ENCODE measurements at places on chromosomes 2 and 18.

- DNase-seq = no peak
Measured at GRCh38 chr2:49186050-49186648, 31.8 kb upstream of the FSHR start.

GRCh38 chr18:6951336-6952090 is 166.1 kb downstream of the LAMA1 start:
- DNase-seq = no peak

GRCh38 chr2:208122248-208122647 is 2.1 kb downstream of the CRYGD start:
- DNase-seq = no peak

DNA sequence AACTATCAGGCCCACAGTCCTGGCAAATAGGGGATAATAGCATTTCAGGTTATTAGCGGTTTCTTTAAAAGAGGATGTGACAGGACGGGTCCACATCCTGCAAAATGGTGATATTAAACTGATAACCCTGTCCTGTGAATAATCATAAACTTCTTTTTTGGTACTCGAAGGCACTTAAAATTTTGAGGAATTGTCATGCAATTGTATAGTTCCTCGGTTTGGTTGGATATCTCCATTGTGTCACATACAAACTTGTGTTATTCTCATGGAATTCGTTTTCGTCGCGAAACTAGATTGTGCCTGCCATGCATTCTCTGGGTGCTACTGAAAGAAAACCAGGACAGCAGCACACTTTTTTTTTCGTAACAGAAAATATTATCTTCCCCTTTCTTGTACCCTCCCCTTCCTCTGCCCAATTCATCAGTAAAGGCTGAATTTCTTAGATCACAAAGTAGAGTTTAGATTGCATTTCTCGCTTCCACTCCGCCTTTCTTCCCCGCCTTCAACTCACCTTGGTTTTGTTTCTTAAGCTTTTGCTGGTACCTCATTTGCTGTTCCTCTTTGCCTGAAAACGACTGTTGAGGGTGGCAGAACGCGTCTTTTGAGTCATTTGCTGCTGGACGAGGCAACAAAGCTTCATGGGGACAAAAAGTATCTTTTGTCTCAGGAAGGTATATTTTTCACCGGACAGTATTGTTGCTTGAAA is 1.3 kb downstream of the CERS6 start:
- peak; percentile 14 for DNase-seq

- DNase-seq = no peak
Measured at GRCh38 chr2:241180495-241180894, 8.0 kb upstream of the ANO7 start.

DNA sequence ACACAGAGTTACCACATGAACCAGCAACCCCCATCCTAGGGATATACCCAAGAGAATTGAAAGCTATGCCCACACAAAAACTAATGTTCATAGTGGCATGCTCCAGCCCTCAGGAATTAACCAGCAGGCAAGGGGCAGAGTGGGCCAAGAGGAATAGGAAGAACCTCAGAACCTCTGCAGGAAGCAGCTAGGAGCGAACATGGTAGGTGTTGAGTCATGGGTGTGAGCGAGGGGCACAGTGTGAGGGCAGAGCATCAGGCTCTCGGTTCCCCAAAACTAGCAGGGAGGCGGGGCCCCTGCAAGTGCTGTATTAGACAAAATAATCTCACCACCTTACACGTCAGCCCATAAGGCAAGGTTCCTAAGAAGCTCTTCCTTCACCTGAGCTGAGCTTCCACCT is 5.6 kb upstream of the RUFY4 start:
- DNase-seq = no peak

- peak; percentile 8 for DNase-seq
Measured at GRCh38 chr2:176553685-176554100, 284.5 kb downstream of the MTX2 start.

DNA sequence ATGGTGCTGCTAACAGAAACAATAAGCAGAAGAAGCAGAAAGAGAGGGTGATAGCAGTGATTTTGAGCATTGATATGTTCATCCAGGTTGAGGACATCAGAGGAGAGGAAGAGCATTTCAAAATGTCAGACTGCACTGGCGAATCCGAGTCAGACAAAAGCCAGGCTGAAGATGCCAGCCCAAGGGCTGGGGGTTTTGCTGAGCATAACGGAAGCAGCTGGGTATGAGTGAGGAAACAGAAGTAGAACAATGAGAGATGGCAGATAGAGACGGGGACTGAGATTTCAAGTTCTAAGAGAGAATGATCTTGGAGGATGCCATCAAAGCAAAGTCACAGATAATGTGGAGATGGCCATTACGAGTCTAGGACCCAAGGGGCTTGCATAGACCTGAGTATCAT is 151.2 kb downstream of the RNF144A start:
- no peak for DNase-seq

- no peak for DNase-seq
Measured at GRCh38 chr2:217086038-217086522, 226.2 kb upstream of the TNP1 start.

DNA sequence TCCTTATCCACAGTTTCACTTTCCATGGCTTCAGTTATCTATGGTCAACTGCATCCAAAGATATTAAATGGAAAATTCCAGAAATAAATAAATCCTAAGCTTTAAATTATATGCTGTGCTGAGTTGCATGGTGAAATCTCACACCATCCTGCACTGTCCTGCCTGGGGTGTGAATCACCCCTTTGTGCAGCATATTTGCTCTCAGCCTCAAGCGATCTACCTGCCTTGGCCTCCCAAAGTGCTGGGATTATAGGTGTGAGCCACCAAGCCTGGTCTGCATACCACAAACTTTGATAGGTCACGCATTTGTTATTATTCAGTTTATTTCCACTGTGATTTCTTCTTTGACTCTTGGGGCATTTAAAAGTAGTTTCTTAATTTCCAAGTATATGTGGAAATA is 117.2 kb downstream of the SPIRE1 start:
- DNase-seq = no peak

DNA sequence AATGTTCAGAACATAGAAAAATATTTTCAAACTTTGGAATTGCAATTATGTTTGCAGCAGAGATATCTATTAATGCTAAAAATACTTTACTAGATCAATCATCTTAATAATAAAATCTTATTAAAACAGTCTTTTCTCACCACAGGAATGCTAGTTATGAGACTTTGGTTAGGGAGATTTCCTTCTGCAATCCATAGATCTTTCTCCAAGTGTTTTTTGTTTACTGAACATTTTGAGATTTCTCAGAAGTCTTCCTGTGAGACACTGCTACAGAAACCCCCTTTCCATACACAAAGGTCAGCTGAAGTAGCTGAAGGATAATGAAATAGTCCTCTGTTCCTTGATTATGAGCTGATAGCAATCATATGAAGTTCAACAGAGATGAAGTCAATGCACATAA is 59.4 kb upstream of the RAPH1 start:
- no peak for DNase-seq

- DNase-seq = no peak
Measured at GRCh38 chr2:85522090-85522647, 16.8 kb upstream of the MAT2A start.

GRCh38 chr18:76493213-76494161 is 1.6 kb downstream of the ZNF516 start:
- DNase-seq = no peak

- no peak for DNase-seq
Measured at GRCh38 chr2:235131334-235132305, 179.8 kb downstream of the SH3BP4 start.

GRCh38 chr2:158755310-158756087 is 39.6 kb upstream of the DAPL1 start:
- DNase-seq = no peak

GRCh38 chr2:95058466-95058988 is 33.0 kb downstream of the MAL start:
- DNase-seq = no peak

- DNase-seq = no peak
Measured at GRCh38 chr2:46717344-46718121, 198.1 kb downstream of the MCFD2 start.

GRCh38 chr2:126781206-126781605 is 117.5 kb upstream of the TEX51 start:
- DNase-seq = no peak

GRCh38 chr2:219522111-219523030 is 8.1 kb downstream of the ASIC4 start:
- DNase-seq = no peak

GRCh38 chr2:51758081-51758480 is 726.1 kb upstream of the NRXN1 start:
- no peak for DNase-seq

DNA sequence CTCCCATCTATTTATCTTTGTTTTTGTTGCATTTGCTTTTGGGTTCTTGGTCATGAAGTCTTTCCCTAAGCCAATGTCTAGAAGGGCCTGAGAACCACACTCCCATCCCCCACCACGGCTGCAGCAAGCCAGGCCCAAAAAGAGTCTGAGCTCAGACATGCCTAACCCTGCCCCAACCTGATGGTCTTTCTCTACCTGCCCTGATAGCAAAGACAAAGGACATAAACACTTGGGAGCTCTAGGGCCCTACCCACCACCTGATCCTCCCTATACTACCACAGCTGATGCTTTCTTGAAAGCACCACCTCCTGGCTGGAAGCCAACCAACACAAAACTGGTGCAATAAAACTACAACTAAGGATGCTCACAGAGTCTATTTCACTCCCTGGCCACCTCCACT is 233.4 kb downstream of the WDR7 start:
- DNase-seq = no peak

DNA sequence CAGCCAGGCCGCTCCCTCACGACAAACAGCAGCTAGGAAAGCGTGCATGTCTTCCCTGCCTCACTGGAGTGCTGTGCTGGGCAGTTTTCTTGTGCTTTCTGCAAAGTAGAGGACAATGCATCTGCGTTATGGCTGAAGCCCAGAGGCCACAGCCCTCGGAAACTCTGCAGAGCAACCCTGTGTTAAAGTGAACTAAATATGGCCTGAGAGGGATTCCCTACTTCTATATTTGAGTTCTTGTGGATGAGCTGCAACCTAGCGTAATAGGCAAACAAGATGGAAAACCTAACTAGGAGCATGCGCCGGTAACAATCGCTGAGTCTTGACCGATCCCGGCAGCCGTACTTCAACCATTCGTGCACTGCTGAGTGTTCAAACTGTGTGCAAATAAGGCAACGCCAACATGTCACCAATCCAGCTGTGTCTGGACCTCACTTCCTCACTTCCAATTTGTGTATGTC is 471.9 kb upstream of the HS6ST1 start:
- no peak for DNase-seq

DNA sequence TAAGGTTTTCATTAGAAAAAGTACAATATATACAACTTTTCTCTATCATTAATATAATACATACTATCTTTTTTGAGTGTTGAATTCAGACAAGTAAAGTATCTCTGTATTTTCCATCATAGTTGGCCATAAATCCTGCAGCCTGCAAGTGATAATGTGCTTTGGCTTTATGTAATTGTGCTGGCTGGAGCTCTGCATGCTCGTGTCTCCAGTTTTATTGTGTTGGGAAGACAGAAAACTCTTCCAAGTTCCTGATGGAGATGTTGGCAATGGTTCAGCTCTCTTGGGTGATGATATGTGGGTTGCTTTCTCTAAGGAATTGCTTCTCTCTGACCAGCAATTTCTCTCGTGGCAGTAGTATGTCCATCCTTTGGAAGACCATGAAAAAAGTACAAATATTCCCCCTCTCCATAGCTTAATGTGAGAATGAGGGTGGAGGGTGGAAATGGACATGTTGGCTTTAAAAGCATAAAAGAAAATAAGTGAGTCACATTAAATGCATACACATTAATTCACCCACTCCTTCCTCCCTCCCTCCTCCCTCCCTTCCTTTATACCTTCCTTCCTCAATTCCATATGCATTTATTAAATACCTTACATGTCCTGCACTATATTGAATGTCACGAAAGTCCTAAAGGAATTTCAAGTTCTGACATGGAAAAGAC is 344.2 kb downstream of the MTX2 start:
- no peak for DNase-seq

- DNase-seq = no peak
Measured at GRCh38 chr2:19033240-19033639, 325.2 kb downstream of the OSR1 start.

- DNase-seq = no peak
Measured at GRCh38 chr18:37661061-37661460, 95.5 kb upstream of the CELF4 start.

DNA sequence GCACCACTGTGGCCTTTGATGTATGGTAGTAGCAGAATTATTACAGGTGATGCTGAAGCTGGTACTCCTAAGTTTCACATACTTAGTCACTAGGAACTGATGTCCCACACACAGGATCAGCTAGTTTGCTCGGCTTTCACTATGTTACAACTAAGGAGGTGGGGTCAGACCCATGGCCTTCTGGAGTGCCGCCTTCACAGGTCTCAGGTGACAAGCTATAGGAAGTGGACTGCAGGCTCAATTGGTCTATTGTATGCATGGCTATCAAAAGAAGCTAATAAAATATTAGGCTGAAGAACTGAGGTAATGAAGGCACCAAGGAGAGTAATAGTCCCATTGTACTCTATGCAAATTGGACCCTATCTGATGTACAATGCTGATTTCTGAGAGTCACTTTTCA is 170.6 kb downstream of the DLGAP1 start:
- DNase-seq = no peak

DNA sequence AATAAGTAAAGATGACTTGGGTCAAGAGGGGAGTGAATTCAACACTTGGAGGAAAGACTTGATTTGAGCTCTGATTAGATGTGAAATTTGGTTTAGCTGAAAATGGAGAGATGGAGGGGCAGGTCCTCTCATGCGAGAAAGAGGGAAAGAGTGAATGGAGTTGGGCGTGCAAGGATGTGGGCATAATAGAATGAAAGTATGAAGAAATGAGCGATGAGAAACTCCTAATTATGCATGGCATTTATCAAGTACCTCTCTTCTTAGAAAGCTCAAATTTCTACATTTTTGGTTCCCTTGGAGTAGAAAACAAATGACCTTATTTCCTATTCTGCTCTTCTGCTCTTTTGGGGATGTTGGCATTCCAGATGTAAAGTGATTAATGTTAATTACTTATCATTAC is 161.5 kb downstream of the PHLPP1 start:
- no peak for DNase-seq

DNA sequence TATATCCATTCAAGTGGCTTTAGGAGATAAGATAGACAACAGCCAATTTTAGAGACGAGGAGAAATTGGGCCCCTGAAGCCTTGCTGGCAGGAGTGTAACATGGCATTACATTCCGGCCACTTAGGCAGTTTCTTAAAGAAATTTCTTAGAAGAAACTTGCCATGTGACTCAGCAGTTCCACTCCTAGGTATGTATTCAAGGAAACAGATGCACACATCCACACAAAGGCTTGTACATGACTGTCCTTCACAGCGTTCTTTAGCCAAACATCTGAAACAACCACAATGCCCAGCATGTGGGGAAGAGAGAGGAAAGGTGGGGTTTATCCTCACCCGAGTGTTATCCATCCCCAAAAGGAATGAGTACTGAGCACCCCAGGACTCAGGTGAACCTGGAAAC is 107.1 kb downstream of the NFATC1 start:
- DNase-seq = no peak

- peak; percentile 98 for DNase-seq
Measured at GRCh38 chr2:9782197-9782719, 61.0 kb upstream of the TAF1B start.

GRCh38 chr2:11056614-11057013 is 98.7 kb upstream of the SLC66A3 start:
- no peak for DNase-seq

- no peak for DNase-seq
Measured at GRCh38 chr2:62934517-62934916, 116.1 kb upstream of the OTX1 start.

All from CD4-positive, alpha-beta T cell treated with Interleukin-4 for 4 hours (primary cell).